Left lung (tissue), 14 donors: ENCODE measurements at places on chromosomes 13 and 19. TPM values are rescaled to one million over a fixed set of nuclear protein-coding genes. Genes with fewer than 3 reads are reported as not detected.
A peak's percentile ranks its signal among the peaks of the same experiment; 100 is the strongest.

The SIGLEC8 gene
- total RNA-seq: 0.87 TPM

DNA sequence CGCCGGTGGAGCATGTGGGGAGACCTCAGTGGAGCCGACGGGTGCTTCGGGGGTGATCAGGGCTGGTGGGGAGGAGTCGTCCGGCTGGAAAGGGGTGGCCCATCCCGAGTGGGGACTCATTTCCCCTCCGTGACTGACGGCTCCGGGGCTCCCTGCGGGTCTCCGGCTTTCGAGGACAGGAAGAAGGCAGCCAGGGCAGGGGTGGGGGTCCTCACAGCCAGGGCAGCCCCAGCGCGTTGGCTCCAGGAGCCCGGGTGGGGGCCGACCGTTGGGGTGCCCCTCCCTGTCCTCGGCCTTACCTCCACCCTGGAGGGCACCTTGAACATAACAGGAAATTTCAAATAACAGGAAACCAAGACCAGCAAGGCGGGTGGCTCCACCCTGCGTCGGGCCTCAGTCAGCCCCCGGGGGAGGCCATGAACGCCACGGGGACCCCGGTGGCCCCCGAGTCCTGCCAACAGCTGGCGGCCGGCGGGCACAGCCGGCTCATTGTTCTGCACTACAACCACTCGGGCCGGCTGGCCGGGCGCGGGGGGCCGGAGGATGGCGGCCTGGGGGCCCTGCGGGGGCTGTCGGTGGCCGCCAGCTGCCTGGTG is at the start of gene S1PR4:
Gene S1PR4 (plus strand): TSS at position 393 of the 596 bp plus-strand sequence. CDS start 24 bp downstream, at position 417.
- DNase-seq: no peak

The CASP14 gene
- total RNA-seq: not detected

The ARHGAP33 gene
- total RNA-seq: 11.4 TPM

DNA sequence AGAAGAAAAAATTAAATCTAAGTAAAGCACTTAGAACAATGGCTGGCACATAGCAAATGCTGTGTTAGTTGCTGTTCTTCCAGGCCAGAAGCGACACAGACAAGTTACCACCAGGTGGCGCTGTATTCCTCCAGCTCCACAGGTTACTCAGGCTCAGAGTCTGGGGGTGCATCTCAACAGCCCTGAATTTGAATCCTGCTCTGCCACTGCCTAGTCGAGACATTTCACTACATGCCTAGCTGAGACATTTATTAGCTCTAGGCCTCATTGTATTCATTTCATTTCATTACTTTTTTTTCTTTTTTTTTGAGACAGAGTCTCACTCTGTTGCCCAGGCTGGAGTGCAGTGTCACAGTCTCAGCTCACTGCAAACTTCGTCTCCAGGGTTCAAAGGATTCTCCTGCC is 16.4 kb upstream of the CYP2B6 start:
- DNase-seq: peak; percentile 79

GRCh38 chr19:10784257-10784656 is 51.8 kb downstream of the TMED1 start:
- no peak for DNase-seq

The TMEM38A gene
- total RNA-seq: 5.9 TPM

DNA sequence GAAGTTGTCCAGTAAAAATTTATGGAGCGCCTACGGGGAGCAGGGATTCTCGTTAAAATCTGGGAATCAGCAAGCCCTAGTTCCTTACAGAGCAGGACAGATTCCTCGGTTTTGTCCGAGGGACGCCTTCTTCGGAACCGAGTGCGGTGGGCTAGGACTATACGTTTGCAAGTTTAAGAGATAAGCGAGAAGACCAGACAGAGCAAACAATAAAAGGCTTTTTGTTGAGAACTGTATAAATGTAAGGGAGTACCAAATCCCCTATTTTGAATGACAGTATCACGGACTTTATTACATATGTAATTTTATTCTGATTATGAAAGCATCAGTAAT is 971 bp upstream of the ANKRD10 start:
- no peak for DNase-seq

DNA sequence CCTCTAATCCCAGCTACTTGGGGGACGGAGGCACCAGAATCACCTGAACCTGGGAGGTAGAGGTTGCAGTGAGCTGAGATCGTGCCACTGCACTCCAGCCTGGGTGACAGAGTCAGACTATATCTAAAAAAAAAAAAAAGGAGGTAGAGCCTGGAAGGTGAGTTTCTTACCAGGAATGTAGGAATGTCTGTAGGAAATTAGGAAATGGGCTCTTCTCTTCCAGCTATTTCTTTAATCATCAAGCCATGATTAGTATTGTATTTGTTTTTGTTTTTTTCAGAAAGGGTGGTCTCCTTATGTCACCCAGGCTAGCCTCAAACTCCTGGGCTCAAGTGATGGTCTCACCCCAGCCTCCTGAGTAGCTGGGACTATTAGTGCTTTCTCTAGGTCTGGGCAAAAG is 26.3 kb upstream of the SERP2 start:
- no peak for DNase-seq

DNA sequence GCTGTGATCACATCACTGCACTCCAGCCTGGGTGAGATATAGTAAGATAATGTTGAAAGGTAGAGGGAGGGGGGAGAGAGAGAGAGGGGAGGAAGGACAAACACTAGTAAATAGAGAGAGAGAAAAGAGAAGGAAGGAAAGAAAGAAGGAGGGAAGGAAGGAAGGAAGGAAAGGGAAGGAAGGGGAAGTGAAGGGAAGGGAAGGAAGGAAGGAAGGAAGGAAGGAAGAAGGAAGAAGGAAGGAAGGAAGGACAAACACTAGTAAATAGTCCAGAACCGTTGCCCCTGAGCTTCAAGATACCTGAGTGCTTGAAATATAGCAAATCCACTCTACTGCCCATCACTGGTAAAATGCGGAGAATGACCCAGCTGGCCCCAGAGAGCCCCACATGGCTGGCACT is 156.5 kb upstream of the ZNF507 start:
- no peak for DNase-seq

DNA sequence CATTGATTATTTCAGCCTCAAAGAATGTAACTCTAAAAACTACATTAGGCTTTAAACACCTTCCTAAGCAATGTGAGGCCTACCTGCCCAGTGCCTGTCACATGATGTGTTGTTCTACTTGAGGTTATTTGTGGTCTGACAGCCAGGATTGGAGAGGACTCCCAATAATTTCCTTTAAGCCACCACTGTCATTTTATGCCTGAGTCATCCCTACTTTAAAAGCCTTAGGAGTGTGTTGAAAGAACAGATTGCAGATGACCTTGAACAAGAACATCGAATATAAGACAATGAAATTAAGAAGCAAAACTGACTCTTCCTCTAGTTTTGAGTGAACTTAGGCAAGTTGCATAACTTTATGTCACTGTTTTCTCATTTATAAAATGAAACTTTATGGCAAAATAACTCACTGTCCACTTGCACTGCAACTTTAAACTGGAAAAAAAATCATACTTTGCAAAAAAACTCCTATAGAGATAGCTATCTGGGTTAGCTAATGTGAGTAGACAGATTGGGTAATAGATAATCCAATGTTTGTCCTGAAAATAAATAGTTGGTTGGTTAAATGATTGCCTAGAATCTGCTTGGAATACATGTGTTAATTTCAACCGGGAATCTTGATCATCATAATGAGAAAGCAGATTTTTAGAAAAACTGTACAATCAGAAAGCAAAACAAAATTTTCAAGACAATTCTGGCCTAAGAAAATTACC is 361.2 kb downstream of the SUCLA2 start:
- no peak for DNase-seq

The NKPD1 gene
- not detected for total RNA-seq

The CEBPA gene
- 43.4 TPM for total RNA-seq
